ENCODE measurements at places on chromosomes 5 and 9. TPM values are rescaled to one million over a fixed set of nuclear protein-coding genes. Genes with fewer than 3 reads are reported as not detected.

The PCDHGC5 gene
- 3.7 TPM for total RNA-seq

The C9orf50 gene
- total RNA-seq: not detected

The PCDHGA4 gene
- 1.4 TPM for total RNA-seq

The INSYN2B gene
- total RNA-seq: 16.3 TPM

The ARHGEF37 gene
- total RNA-seq: 0.69 TPM

The MZB1 gene
- total RNA-seq: not detected

The NUTM2F gene
- total RNA-seq: not detected

The PCDHGA10 gene
- total RNA-seq: 5.3 TPM

The PLPP7 gene
- 1.0 TPM for total RNA-seq

The SLC27A6 gene
- not detected for total RNA-seq

The RNF180 gene
- 0.48 TPM for total RNA-seq

The LEAP2 gene
- total RNA-seq: 1.9 TPM

The FBXW5 gene
- 400 TPM for total RNA-seq

The IL13 gene
- total RNA-seq: not detected

The LMX1B gene
- 1.8 TPM for total RNA-seq

The ITGA2 gene
- total RNA-seq: 21.8 TPM

The PCDHA5 gene
- total RNA-seq: 0.10 TPM

The CTNND2 gene
- not detected for total RNA-seq

The DCTN3 gene
- 98.4 TPM for total RNA-seq

The KIF27 gene
- total RNA-seq: 3.3 TPM

The CNTNAP3 gene
- total RNA-seq: 3.8 TPM

The SLC46A2 gene
- not detected for total RNA-seq

The IL9 gene
- total RNA-seq: not detected

The LCN6 gene
- total RNA-seq: not detected

The TMEM252 gene
- total RNA-seq: not detected

The ACTBL2 gene
- total RNA-seq: not detected

The DMRT3 gene
- 0.24 TPM for total RNA-seq

The TPRN gene
- 34.5 TPM for total RNA-seq

The CD72 gene
- 0.12 TPM for total RNA-seq

The AFAP1L1 gene
- 1.4 TPM for total RNA-seq

The LVRN gene
- not detected for total RNA-seq

The HTR4 gene
- total RNA-seq: not detected

The IL17B gene
- total RNA-seq: not detected

The ENTPD2 gene
- not detected for total RNA-seq

The CYLC2 gene
- not detected for total RNA-seq

The TAF11L5 gene
- total RNA-seq: not detected

The PTPRD gene
- total RNA-seq: 0.71 TPM

The QRFP gene
- not detected for total RNA-seq

The SPINK4 gene
- not detected for total RNA-seq

The PDLIM7 gene
- total RNA-seq: 215 TPM

The CATSPER3 gene
- total RNA-seq: not detected

The RFK gene
- 64.3 TPM for total RNA-seq

The GGTA1 gene
- total RNA-seq: not detected

The PDLIM4 gene
- not detected for total RNA-seq

The OR1J4 gene
- total RNA-seq: not detected

The LCNL1 gene
- total RNA-seq: 0.26 TPM

The ROR2 gene
- total RNA-seq: not detected

The STPG3 gene
- not detected for total RNA-seq

The CARTPT gene
- not detected for total RNA-seq

The PCDHA9 gene
- total RNA-seq: 0.07 TPM

The TYRP1 gene
- total RNA-seq: 3.4 TPM

The FCN2 gene
- total RNA-seq: not detected

The IL3 gene
- not detected for total RNA-seq

The EQTN gene
- total RNA-seq: not detected

The FBP1 gene
- not detected for total RNA-seq
